ENCODE measurements at places on chromosomes 1 and 21.
A peak's percentile ranks its signal among the peaks of the same experiment; 100 is the strongest.

GRCh38 chr21:16262091-16262490 lies 532.3 kb downstream of the USP25 start:
- DNase-seq = no peak

GRCh38 chr1:234777856-234778220 lies 167.9 kb upstream of the IRF2BP2 start:
- DNase-seq = no peak

GRCh38 chr1:33257207-33257771 lies 997 bp downstream of the ZNF362 start:
- no peak for DNase-seq

GRCh38 chr1:46422261-46422871 lies 28.2 kb downstream of the FAAH start:
- peak; percentile 47 for DNase-seq

DNA sequence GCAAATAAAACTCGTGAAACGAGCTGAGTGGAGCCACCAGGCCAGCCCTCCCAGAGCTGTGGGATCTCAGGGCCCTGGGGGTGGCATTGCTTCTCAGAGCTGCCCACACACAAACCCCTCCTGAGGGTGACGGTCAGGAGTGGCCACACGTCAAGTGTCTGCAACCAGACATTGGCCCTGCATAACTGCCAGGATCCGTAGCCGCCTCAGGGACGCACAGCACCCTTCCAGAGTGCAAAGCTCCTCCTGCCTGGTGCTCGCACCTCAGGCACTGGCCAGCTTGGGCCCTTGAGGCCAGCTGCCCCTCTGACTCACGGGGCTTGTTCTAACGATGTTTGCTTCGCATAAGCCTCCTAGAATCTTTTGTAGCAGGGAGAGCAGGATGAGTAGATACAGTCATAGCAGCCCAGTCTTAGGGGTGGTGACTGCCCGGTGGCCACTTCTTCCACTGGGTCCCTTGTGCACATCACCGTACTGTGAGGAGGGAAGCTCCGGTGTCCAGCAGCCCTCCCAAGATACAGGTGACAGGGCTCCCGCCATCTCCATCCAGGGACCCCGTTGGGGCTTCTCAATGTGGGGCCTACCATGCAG lies 5.0 kb downstream of the WNT3A start:
- DNase-seq = no peak

DNA sequence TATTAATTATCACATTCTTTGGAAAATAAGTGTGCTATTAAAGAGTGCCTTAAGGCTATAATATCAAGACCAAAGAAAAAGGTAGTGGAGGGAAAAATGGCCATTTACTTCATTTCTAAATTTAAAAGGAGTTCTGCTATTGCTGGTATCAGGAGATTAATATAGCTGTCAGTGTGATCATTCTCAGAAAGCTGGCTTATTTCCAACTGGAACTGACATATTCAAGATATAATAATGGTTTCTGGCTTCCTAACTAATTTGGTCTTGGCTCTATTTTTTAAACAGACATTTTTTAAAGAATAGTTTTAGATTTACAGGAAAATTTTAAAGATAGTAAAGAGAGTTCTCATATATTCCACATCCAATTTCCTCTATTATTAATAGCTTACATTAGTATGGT lies 42.0 kb downstream of the ZC3H11B start:
- no peak for DNase-seq

DNA sequence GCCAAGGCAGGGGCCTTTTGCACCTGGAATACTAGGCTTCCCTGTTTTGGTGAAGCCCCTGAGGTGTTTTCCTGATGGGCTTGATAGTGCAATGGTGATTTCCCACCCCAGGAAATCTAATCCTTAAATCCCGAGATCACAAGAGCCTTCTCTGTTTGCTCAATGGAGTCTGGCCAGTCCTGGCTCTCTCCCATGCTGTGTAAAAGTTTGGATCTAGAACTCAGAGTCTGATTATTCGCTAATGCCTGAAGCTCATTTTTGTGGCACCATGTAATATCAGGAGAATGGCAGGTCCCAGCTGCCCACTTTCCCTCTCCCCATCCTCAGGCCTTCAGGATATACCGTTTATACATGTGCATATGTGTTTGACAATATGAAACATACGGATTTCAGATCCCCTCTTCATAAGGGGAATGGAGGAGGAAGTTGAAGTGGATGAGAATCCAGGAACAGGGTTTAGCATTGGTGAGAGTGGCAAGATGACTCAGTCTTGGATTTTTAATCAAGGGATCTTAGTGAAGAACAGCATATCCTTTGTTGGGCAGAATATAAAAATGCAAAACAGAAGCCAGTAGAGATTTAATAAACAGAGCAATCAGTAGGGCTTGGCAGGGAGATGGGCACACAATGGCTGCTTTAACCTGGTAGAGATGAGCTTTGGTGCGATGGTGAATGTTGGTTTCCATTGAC lies 62.1 kb downstream of the CLIC6 start:
- DNase-seq = no peak

- no peak for DNase-seq
These were observed 55.3 kb upstream of the KCND3 start for GRCh38 chr1:112044745-112045144.

DNA sequence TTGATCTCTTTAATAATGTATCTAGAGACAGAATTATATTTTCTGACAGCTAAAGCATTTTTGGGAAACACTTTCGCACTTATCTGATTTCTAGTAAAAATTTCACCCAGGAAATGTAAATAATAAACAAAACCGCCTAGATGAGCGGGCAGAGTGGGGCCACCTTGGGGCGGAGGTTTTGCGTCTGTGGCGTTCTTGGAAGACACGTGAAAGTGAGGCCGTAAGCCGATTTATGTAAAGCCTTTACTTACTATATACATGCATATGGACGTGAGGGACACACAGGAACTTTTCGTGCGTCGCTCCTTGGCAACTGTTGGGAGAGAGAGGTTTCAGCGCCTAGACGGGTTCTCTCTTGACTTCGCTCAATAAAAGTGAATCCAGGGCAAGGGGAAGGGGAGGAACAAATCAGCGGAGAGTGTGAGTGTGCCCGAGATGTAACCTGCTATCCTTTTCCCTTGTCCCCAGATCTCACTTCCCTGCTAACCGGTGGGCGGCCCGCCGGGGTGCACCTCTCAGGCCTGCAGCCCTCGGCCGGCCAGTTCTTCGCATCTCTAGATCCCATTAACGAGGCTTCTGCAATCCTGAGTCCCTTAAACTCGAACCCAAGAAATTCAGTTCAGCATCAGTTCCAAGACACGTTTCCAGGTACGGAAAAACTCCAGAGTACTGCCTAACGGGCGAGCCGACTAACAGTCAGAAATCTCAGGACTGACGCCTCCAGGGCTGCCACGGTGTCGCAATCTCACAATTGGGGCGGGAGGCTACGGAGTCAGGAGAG lies 1.7 kb downstream of the HLX start:
- no peak for DNase-seq

DNA sequence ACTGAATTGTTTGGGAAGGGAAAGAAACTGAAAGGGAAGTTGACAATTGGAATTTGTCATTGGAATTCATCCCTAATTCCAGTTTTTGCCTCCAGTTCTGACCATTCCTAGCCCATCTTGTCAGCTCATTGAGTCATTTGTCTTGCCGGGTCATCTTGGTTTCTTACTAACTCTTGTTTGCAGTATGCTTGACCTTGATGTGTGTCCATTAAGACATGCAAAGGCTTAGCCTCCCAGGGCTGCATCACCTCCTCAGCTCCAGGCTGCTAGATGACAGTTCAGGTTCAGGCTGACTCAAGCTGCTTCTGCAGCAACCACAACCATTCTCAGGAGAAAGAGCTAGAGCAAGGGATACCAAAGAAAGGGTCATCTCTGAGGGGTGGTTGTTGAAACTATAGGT lies 151.3 kb upstream of the PTGFR start:
- no peak for DNase-seq

GRCh38 chr1:31427322-31427721 lies 14.3 kb downstream of the SERINC2 start:
- no peak for DNase-seq

DNA sequence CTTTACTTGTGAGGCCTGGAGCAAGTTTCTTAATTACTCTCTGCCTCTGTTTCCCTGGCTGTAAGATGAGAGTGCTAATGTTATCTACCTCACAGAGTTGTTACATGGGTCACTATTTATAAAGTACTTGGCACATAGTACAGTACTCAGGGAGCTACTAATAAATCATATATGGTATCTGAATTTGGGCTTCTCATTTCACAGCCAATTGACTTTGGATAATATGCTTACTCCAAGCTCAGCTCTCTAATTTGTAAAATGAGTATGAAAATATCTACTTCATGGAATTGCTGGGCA lies 108.5 kb upstream of the HOOK1 start:
- DNase-seq = no peak

- no peak for DNase-seq
These were observed 80.7 kb downstream of the DNTTIP2 start for GRCh38 chr1:93798291-93798690.

DNA sequence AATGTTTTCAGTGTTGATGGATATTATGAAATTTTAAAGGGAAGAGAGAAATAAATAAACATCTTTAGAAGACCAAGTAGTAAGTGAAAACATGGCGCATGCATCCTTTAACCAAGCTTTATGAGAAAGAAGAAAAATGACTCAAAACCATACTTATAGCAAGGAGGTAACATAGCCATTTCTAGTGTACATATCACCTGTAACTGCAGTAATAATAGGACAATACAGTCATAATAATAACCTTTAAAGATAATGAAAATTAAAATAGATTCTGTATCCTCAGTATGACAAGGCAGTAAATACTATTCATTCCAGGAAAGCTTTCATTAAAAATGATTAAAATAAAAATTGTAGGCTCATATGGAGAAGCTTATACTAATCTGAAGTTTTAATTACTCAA lies 141.2 kb downstream of the COL24A1 start:
- no peak for DNase-seq

DNA sequence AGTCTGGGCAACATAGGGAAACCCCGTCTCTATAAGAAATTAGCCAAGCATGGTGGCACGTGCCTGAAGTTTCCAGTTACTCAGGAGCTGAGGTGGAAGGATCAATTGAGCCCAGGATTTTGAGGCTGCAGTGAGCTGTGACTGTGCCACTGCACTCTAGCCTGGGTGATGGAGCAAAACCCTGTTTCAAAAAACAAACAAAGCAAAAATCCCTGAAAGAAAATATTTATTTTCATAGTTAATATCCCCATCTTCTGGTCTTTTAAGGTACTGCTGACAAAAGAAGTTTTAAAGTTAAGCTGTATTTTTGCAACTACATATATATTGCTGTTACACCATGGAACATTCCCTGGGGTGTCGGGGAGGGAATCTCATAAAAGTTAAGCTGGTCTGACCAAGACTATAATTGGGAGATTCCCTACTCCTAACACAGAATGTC lies 26.0 kb downstream of the VAMP4 start:
- no peak for DNase-seq

DNA sequence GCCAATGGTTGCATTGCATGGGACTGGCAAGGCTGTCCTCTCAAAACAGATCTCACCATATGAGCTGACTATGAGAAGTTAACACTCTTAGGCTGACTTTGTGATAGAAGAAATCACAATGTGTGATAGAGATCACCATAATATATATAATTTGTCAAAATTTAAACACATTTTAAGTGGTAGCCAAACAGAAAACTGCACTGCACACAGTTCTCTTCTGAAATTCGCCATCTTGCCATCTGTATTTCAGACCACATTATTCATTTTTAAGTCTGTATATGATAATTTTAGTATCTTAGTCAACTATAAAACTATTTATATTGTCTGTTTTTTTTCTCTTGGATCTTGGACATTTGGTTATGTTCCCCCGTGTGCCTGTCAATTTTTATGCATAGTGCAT lies 374.7 kb downstream of the AJAP1 start:
- no peak for DNase-seq

- no peak for DNase-seq
These were observed 111.7 kb downstream of the RGL1 start for GRCh38 chr1:183916574-183916973.

DNA sequence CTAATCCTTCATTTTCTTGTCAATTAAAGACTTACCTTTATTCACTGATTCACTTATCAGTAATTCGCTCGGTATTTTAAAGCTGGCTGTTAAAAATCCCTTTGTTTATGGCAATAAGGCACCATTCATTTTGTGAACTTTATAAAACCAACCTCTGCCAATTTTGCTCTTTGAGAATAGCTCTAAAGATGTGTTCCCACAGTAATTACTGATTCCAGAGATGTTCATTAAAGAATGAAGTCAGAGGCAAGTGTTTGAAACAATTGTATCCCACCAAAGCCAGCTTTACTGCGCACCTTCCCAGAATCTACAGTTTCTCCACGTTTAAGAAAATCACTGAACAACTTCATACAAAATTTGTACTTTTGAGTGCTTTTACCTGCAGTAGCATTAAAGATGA lies 424.5 kb downstream of the USP25 start:
- DNase-seq = no peak

- DNase-seq = no peak
These were observed 22.2 kb downstream of the MPZ start for GRCh38 chr1:161287482-161288054.

DNA sequence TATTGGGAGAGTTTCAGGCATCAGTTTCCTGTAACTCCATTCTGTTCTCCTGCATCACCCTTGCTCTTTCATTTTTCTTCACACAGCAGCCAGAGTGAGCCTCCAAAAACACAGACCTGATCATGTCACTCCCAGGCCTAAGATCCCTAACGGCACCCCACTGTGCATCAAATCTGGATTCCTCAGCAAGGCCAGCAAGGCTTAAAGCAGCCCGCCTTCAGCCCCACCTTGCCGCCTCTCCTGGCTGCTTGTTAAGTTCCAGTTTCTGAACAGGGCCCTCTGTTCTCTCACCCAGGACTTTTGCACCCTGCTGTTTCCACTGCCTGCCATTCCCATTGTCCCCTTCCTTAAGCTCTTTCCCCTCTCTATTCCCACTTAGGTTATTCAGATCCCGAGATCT lies 29.3 kb downstream of the C1orf116 start:
- no peak for DNase-seq

DNA sequence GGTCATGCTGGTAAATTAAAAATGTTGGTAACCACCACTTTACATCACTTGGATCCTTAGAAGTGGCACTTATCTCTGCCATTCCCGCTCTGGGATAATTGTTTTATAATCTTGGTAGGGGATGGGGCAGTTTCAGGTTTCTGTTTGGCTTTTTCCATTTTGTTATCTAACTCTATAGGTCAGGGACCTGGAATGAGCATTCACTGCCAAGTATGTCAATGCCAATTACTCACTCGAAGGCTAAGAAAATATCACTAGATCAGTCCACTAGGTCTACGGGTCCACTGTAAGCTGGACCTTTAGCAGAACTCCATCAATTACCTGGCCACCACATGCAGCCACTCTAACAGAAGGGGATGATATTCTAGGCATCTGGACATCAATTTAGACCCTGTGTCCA lies 4.5 kb upstream of the DIP2A start:
- DNase-seq = no peak

DNA sequence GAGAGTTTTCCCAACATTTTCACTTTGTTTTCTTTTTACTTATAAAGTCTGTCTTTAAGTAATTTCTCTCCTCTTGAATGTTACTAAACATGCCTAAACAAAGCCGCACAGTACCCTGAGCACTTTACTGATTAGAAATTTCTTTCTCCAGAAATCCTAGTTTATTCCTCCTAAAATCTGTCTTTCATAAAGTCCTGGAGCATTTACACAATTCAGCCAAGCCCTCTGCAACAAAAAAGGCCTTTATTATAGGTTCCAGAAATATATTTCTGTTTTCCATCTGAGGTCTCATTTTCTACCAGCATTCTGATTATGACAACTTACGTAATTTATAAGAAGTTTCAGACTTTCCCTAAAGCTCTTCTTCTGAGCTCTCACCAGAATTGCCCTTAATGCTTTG lies 549.5 kb upstream of the OLFM3 start:
- DNase-seq = no peak

- no peak for DNase-seq
These were observed 2.2 kb upstream of the UBXN10 start for GRCh38 chr1:20183616-20184271.

Measured in CD4-positive, alpha-beta T cell treated with Interleukin-4 for 1 hour (primary cell).